ENCODE measurements at places on chromosomes 6 and 20.

DNA sequence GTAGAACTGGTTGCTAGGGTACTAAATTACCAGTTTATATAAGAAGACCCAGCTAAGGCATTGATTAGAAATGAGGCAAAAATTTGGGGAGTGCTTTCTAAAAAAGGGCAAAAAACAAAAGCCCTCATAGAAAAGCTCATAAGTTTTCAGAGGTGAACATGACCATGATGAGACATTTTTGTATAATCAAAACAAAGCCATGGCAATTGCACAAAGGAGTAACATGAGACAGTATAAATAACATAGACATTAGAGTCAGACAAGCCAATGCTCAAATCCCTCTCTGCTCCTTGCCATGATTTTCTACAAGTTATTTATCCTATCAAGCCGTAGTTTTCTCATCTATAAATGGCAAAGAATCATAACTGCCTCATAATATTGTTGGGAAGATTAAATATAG lies 112.2 kb upstream of the ADTRP start:
- DNase-seq, result no peak

GRCh38 chr6:158803733-158804143 lies 15.4 kb downstream of the EZR start:
- no peak for DNase-seq

GRCh38 chr6:28252009-28252975 lies at the start of gene ZKSCAN4:
TSS of gene ZKSCAN4 (minus strand) at chr6:28252269. CDS start at chr6:28251980, 289 bp downstream.
- DNase-seq, result peak; percentile 79

GRCh38 chr6:37512400-37513011 lies 12.8 kb upstream of the CCDC167 start:
- no peak for DNase-seq

DNA sequence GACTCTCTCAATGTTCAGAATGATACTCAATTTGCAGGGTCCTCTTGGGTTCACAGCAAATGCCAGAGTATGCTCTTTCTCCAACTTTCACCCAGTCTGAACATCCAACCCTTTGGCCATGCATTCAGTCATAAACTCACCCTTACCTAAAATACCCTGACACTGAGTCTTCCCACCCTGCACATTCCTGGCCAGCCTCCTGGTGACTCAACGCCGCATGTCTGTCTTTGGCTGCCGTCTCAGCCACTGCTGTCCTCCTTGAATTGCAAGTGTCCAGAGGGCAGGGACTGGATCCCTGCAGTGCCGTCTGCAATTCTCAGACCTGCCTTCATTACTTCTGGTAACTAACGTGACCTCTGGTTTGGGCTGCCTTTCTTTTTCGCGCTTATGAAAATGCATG lies 593.4 kb downstream of the QKI start:
- no peak for DNase-seq

DNA sequence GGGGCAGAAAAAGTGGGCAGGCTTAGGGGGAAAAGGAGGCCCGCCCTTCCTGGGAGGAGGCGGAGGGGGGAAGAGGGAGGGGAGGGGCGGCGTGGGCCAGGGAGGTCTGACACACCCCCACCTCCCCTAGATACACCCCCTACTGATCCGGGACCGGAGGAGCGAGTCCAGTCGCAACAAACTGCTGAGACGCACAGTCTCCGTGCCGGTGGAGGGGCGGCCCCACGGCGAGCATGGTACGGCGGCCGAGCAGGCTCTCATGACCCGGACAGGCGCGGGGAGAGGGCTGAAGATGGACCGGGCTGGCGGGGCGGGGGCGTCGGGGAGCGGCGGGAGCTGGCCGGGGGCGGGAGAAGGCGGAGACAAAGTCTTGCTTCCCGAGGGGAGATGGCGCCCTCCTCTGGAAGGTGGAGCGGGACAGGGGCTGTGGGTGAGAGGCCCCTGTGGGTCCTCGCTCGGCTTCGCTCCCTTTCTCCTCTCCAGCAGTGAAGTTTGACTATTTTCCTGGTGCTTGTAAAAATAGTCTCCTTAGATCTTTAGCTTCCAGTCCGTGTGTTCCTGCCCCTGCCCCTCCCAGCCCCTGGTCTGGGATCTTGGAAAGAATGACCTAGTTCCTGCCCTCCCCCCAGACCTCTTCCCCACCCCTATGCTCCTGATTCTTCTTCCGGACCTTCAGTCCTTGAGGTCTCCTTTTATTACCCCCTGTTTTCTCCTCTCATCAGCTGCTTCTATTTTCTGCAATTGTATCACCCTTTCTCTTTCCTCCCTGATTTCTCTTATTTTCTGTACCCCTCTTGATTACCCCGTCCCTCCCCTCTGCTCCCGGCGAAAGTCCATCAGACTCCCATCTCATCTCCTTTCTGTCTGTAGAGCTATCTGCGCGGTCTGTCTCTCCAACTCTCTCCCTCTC lies 6.1 kb downstream of the SYNGAP1 start:
- peak; percentile 82 for DNase-seq

GRCh38 chr6:140032189-140032588 lies 657.7 kb upstream of the CITED2 start:
- no peak for DNase-seq
